ENCODE measurements at places on chromosomes 7 and 10.

DNA sequence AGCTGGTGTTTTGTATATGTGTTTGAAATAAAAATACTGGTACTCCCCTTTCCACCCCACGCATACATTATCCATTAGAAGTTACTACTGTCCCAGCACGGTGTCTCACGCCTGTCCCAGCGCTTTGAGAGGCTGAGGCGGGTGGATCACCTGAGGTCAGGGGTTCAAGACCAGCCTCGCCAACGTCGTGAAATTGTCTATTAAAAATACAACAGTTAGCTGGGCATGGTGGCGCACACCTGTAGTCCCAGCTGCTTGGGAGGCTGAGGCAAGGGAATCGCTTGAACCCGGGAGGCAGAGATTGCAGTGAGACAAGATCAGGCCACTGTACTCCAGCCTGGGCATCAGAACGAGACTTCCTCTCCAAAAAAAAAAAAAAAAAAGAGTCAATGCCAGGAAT is 2.7 kb downstream of the HBP1 start:
- no peak for DNase-seq

GRCh38 chr7:148447221-148447849 is 143.2 kb upstream of the C7orf33 start:
- no peak for DNase-seq

- no peak for DNase-seq
Measured at GRCh38 chr10:47254611-47255010, 45.4 kb upstream of the GDF10 start.

DNA sequence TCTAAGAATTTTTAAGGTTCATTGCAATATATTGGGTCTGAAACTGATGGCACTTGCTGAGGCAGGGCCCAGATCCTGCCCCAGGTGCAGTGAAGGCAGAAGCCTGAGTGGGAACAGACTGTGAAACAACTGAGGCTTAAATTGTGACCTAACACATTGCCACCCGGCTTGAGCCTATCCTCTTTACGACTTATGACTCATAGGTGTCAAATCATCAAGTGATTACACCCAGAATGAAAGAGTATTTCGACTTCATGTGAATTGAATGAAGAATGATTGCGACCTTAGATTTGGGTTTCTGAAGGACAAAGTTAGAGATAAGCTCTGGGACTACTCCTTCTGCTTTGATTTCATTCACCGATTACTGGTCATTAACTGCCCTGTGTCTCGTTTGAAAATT is 200.9 kb downstream of the CREB5 start:
- DNase-seq: no peak

DNA sequence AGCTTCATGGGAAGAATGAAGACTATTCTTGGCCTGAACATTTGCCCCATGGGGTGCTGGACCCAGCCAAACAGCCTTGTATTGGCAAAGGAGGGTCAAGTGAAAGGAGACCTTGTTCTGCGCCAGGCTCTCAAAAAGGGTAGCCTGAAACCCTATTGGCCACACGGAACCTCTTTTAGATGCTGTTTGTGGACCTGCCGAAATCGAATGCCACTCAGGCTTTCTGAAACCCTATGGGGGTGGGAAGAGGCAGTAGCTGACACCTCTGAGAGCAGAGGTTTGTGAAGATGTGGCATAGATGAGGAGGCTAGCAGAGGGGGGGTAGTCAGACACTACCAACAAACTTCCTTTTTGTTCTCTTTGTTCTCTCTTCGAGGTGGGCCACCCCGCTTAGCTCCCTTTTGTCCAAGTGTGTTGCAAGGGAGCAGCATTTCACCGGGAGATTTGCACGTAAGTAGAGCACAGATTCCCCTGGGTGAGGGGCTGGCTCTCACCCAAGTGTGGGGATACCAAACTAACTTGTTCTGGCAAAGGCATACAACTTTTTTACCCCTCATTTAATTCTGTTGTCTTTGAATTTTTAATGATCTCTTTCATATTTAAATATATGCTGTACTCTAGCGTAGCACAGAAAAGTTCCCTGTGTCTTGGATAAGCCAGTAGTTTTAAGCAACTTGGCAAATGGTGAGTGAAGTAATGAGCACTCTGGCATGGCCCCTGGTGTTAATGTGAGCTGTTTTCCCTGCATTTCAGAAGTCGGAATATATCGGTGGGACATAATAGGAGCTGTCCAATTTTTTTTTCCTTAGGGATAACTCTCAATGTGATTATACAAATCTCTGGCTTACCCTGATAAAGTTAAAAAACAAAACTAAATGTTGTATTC is 107.7 kb downstream of the SEPTIN7 start:
- no peak for DNase-seq

GRCh38 chr7:122307228-122307621 is 2.7 kb upstream of the FEZF1 start:
- no peak for DNase-seq

DNA sequence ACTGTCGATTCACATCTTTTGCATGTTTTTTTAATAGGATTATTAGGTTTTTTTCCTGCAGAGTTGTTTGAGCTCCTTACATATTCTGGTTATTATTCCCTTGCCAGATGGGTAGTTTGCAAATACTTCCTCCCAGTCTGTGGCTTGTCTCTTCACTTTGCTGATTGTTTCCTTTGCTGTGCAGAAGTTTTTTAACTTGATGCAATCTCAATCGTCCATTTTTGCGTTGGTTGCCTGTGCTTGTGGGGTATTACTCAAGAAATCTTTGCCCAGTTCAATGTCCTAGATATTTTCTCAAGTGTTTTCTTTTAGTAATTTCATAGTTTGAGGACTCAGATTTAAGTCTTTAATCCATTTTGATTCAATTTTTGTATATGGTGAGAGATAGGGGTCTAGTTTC is 95.4 kb downstream of the TBXAS1 start:
- no peak for DNase-seq

DNA sequence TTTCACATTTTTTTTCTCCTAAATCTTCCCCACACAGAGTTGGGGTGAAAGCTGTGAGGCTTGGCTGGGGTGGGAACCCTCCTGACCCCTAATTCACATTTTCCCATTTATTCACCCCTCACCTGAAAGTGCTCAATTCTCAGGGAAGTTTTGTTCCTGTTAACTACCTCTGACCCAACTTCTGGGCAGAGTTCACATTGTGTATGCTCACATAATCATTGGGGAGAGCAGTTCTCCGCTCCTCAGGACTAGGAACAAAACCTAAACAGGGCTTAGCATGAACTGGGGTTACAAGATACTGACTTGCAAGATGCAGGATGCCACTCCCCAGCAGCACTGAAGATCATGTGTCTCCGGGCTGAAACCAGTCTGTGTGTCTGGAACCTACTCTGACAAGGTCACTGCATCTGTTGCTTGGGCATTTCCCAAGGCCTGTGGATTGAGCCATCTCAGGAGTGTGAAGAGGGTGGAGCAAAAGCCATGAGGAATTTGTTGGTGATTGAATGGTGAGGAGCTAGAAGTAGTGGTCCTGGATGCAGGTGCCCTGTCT is 258.1 kb upstream of the IGFBP3 start:
- DNase-seq: no peak

DNA sequence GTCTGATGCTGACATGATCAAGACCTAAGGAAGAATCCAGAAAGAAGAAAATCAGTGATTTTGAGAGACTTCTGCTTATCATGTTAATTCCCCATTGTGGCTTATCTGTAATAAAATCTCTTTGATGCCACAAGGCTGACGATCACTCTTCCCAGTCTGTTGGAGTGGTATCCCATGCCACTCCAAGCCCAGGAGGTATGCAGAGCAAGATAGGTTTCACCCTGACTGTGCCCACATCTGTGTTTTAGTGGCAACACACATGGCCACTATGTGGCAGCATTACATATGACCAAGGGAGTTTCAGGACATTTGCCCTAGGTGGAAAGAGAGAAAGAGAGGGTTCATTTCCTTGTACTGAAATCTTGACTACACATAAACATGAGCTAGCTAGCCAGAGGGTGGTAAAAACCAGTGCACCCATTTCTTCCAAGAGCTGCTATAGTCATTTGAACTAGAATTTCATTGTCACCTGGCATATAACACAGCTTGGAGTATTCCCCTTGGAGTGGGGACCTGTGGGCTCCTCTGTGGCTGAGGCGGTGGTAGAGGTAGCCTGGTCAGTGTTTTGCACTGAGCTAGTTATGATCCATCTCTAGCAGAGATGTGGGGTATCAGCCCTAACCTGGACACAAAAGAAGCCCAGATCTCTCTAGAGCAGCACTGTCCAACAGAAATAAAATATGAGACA is 20.8 kb downstream of the LAMB4 start:
- DNase-seq: no peak

Data from activated CD8-positive, alpha-beta memory T cell treated with anti-CD3 and anti-CD28 coated beads, Interleukin-2, amount 50 U/mL, for 4 hours (primary cell).